Activated CD4-positive, alpha-beta T cell treated with anti-CD3 and anti-CD28 coated beads for 4 hours (primary cell): ENCODE measurements at places on chromosomes 5 and 9.

DNA sequence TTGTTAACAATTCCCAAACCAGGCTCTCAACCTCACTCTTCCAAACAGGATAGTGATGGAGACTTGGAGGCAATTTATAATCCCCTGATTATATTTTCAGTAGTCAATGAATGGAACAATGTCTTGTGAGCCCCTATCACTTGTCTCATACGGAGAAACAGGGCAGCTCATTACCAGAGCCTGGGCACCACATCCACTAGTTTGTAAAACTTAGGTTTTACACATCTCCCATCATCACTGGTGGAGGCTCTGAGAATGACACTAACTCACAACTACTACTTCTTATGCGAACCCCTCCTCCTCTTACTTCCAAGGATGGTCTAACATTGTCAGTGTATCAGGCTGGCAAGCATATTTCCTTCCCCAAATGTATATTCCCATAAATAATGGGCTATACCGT is 253.7 kb downstream of the EPB41L4A start:
- no peak for DNase-seq

GRCh38 chr9:73039271-73040263 is 86.7 kb upstream of the ALDH1A1 start:
- no peak for DNase-seq

DNA sequence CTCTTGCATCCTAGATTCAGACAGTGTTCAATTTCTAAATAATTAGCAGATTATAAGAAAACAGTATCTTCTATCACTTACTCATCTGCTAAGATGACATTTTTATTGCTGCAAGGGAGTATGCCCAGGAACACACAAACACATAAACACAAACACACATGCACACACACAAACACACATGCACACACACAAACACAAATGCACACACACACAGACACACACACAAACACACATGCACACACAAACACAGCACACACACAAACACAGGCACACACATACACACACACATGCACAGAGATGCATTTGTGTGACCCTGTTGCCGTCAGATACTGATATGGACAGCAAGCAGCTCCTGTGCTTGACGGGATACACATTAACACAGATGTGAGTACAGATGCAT is 612.9 kb downstream of the IRX1 start:
- DNase-seq = no peak

DNA sequence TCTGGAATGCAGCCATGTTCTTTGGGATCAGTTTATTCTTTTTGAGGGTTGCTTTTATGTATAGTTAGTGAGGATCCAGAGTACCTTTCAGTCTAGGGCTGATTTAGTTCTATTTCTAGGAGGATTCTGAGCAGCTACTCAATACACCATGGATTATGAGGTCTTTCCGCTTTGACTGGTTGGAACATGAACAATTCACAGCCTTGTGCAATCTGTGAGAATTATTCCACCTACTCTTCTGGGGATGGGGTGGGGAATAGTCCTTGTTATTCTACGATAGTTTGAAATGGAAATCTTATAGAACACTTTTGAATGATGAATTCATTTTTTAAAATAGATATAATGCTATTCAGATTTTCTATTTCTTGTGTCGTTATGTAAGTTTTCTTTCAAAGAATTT is 212.3 kb upstream of the ARRDC3 start:
- no peak for DNase-seq
